ENCODE measurements at places on chromosomes 3 and 15.

GRCh38 chr15:63089260-63090043, 32.2 kb upstream of the LACTB start:
- DNase-seq = peak; percentile 27

GRCh38 chr3:191256405-191256804, 57.4 kb downstream of the OSTN start:
- no peak for DNase-seq

DNA sequence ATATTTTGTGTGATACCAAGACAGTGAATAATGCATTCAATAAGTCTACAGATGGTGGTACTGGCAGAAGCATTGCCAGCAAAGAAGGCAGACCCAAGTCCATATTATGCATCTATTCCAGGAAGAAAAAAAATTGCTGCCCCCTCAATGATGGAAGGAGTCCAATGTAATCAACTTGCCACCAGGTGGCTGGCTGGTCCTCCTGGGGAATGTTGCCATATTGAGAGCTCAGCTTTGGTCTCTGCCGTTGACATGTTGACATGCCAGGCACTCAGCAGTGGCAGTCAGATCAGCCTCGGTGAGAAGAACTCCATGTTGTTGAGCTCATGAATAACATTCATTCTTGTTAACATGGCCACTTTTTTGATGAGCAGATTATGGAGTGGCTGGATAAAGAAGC, 298.5 kb downstream of the IGSF11 start:
- DNase-seq = no peak

DNA sequence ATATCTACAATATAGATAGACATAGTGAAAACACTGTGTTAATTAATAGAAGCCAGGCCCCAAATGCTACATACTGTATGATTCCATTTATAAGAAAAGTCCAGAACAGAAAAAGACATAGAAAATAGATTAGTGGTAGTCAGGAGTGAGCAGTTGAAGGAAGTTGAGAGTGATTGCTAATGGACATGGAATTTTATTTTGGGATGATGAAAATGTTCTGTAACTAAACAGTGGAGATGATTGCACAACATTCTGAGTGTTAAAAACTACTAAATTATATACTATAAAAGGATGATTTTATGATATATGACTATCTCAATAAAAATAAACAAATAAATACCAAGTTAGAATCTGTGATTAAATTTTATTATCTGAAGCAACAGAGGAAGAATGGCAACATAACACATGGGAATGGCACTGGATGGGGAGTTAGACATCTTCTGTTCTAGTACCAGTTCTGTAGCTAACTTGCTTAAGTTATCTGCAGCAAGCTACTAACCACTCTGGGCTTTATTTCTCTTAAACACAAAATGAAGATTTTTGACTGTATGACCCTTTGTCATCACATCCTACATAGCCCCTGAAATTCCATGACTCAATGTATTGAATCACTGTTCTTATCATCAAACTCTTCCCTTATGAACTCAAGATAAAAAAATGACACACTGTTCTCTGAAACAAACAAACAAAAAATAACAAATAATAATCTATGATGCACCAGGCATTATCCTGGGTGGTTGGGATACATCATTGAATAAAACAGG, 612.7 kb downstream of the TBL1XR1 start:
- no peak for DNase-seq

DNA sequence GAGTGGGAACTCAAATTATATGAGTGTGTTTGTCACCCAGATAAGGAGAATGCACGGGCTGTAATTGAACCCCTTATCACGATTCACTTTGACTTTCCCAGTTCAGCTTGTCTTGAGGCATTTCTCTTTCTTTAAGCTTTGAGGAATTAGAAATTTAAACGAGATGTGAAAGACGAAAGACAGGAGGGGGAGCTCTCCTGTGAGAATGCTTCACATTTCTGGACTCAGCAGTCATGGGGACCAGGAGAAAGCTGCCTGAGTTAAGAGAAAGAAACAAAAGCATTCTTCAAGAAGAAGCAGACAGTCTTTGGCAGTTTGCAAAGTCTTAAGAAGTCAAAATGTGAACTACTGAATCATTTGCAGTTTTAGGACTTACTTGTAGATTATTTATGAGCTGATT, 205.6 kb downstream of the NECTIN3 start:
- DNase-seq = no peak

GRCh38 chr3:126630020-126630419, 24.9 kb downstream of the TXNRD3 start:
- no peak for DNase-seq

DNA sequence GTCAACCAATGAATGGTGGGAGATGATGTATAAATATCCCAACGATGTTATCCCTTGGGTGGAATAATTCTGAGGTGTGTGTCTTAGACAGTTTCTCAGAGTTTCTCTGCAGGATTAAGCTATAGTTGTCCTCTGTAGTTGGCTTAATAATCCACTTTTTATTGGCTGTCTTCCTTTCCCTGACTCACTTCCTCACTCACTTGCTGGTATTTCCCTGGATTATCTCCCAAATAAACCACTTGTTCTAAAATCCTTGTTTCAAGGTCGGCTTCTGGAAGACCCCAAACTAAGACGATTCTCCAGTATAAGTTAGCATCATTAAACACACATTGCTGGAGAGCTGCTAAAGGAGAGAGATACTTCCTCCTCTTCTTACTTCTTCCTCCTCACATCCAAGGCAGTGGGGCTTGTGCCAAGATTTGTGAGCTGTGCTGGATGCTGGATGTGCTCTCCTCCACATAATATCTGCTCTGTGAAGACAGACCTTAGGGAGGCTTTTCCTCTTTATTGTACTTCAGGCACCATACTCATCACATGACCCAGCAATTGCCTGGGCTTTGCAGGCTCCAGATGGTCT, 22.5 kb upstream of the ROPN1 start:
- DNase-seq = no peak

GRCh38 chr3:168040607-168041208, 55.0 kb downstream of the GOLIM4 start:
- DNase-seq = peak; percentile 6

DNA sequence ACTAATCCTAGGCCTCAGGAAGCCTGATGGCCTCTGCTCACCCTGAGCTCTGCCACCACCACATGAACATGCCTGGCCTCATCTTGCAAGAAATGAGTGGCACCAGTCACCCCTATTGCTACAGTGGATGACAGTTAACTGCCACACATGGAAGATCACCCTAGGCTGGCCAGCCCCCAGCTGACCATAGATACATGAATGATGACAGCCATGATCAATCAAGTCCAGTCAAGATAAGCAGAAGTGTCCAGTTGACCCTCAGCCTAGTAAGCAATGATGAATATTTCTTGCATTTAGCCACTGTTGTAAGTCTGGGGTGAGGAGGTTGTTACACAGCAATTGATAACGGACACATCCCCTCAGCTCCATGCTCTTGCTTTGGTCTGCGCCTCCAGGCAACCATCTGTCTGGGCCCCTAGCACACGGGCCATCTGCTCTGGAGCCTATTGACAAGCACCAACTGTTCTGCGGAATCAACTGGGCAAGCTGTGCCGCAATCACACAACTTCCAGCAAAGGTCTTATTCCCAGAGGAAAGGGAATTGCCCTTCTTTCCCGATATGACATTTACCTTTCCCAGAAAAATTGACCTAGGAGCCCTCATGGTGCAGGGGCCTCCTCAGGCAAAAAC, 2.2 kb upstream of the LYZL4 start:
- DNase-seq = no peak

- no peak for DNase-seq
Measured at GRCh38 chr3:135181408-135181807, 386.3 kb downstream of the EPHB1 start.

DNA sequence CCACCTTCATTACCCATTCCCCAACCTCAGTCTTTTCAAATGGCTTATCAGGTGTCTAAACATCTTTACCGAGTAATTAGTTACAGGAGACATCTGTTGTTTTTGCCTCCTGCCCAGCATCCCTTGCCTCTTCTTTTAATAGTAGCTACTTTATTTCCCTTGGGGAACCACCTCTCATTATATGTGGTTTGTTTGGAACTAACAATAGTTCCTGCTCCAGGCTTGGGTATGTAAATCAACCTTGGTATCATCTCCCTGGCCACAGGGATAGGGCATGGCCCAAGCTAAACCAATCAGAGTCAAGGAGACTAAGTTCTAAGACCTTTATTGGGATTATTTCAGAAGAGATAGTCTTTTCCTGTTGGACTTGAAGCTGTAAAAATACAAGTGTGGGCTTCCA, 76.6 kb downstream of the ETV5 start:
- DNase-seq = no peak

- DNase-seq = no peak
Measured at GRCh38 chr3:6654670-6655069, 206.2 kb upstream of the GRM7 start.

GRCh38 chr3:152210697-152211096, 58.0 kb upstream of the MBNL1 start:
- DNase-seq = no peak

DNA sequence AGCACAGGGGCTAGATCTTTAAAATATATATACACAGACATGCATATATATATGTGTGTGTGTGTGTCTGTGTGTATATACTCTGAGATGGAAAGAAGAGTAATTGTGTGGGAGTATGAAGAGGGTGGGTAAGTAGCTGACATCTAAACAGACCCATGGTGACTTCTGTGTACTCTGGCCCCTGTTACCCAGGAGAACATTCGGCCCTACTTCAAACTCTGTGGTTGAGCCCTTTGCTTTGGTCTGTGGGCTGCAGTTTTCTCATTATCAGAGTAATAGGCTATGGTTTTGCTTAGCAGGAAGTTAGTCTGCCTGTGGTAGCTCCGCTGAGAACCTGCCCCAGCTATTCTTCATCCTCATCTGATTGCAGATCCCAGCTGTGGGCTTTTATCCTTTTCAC, 141.4 kb downstream of the RBPMS2 start:
- no peak for DNase-seq

GRCh38 chr3:36596419-36596818, 167.9 kb downstream of the DCLK3 start:
- DNase-seq = no peak

DNA sequence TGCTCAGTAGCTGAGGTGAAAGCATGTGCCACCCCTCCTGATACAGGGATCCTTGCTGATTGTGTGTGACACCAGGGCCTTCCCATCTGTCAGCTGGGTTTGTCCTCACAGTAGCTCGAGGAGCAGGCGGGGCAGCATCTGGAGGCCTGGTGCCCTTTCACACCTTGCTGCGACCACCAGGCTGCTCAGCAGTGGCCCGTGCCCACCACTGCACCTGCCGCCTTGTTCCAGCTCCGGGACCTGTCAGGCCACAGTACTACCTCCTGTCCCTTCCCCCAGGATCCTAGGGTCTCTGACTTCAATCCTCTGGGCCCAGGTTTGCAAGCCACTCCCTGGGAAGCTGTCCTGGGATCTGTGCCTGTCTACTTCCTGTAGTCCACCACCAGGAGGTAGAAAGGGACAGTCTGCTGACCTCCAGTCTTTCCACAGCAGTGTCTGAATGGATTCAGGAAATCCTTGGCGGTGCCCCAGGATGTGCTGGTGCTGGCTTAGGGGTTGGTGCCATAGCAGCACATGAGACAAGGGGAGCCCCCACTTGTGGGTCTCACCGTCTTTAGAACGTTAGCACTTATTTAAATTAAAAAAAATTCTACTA, 27.5 kb downstream of the APBA2 start:
- no peak for DNase-seq

GRCh38 chr15:40511472-40512133, 40.8 kb downstream of the CHST14 start:
- DNase-seq = peak; percentile 73

DNA sequence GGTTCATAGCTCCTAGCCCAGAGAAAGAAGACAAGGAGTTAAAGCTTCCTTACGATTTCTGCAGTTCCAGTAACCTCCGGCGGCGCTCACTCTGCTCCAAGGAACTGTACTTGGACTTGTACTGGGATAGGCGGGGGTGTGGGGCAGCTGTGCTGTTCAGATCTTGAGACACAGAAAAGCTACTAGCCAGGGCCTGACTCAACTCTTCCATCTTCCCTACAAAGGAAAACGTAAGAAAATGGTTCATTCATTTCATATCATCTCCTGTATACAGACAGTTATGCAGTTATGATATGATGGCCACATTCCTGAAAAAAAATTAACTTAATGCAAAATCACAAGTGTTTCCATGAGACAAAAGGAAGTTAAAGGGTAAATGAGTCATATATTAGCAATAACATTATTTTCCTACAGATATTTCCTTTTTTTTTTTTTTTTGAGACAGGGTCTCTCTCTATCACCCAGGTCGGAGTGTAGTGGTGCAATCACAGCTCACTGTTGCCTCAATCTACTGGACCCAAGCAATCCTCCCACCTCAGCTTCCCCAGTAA, 4.6 kb downstream of the SNUPN start:
- DNase-seq = no peak

DNA sequence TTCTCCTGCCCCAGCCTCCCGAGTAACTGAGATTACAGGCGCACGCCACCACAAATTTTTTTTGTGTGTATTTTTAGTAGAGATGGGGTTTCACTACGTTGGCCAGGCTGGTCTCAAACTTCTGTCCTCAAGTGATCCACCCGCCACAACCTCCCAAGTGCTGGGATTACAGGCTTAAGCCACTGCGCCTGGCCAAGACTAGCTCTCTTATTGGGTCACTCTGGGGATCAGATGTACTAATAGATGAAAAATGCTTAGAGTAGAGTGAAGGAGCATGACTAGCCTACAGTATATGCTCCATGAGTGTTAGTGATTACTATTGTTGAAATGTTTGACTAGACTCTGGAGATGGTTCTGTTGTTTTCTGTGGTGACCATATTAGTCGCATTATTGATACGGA, 21.8 kb downstream of the RARB start:
- DNase-seq = no peak

GRCh38 chr3:20772869-20773268, 586.9 kb upstream of the SGO1 start:
- no peak for DNase-seq

GRCh38 chr3:48567500-48567899, 3.9 kb upstream of the UCN2 start:
- DNase-seq = no peak

DNA sequence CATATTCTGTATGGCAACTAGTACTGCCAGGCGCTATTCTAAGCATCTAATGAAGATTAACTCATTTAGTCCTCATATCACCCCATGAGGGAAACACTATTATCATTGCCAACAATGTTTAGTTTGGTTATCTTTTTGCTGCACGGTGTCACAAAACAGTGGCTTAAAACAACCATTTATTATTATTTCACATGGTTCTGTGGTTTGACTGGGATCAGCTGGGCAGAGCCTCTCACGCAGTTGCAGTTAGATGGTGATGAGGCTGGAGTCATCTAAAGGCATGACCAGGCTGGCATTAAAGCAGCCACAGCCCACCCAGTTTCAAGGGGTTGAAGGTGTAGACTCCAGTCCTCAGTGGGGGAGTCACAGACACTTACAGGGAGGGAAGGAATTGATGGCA, 32.8 kb upstream of the RASA2 start:
- DNase-seq = no peak

GRCh38 chr3:56928379-56929068, 126.8 kb upstream of the ARHGEF3 start:
- no peak for DNase-seq

DNA sequence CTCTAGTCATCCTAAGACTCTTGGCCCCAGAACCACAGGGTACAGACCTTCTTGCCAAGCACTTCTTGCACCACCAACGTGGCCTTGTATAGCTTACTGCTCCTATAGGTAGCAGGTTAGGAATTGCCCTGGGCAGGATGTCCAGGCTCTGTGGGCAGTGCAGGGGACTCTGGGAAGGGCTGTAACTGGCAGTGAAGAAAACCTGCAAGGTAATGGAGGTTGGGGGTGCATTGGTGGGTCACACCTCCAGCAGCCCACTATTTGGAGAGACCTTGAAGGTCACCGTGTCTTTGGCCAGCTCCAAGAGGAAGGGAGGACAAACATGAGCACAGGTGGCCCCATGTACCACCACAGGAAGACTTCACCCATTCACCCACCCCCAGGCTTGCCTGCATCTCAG, 21.3 kb upstream of the XYLB start:
- DNase-seq = no peak

Data from HuH-7.5 (cell line).